ENCODE measurements at places on chromosomes 3 and 15. TPM values are rescaled to one million over a fixed set of nuclear protein-coding genes. Genes with fewer than 3 reads are reported as not detected.

GRCh38 chr15:96583671-96584070, 253.2 kb downstream of the NR2F2 start:
- no peak for ATAC-seq

- no peak for ATAC-seq
Observed at GRCh38 chr15:70906842-70907241, 14.2 kb downstream of the LRRC49 start.

GRCh38 chr3:129417326-129417725, 11.1 kb downstream of the EFCAB12 start:
- ATAC-seq = no peak

DNA sequence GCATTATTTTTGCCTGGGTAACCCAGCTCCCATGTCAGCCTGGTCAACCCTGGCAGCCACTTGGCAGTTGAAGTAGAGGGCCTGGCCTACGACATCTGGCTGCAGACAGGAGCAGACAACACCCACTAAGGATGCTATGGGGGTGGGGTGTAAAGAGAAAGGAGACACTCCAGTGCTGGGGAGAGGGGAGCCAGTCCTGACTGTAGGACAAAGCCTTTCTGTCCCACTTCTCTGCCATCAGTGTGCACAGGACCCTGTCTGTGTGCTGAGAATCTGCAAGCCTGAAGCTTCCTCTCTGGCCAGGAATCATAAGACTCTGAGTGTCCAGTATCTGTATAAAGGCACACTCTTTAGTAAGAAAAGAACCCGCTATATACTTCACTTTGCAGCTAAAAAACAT, 96.3 kb upstream of the CHRM5 start:
- ATAC-seq = no peak

GRCh38 chr15:57337868-57338411, 38.4 kb upstream of the CGNL1 start:
- ATAC-seq = peak; percentile 33

DNA sequence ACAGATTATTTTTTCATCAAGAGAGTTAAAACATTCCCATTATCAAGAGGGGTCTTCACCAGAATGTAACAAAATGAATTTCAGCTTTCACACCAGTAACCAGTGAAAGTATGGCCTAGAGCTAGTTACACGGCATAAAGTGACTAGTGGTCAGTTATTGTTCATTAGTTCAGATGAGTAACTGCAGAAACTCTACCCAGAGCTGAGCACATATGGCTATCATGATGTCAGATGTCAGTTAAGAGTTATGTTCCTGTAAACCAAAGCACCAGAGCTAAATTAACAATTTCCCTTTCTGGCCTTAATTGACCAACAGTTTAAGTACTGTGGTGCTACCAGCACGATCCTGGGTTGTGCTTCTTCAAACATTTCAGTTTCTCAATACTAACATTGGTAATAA, 6.6 kb upstream of the MRPS25 start:
- no peak for ATAC-seq

- no peak for ATAC-seq
Observed at GRCh38 chr15:69515508-69515907, 62.9 kb downstream of the RPLP1 start.

DNA sequence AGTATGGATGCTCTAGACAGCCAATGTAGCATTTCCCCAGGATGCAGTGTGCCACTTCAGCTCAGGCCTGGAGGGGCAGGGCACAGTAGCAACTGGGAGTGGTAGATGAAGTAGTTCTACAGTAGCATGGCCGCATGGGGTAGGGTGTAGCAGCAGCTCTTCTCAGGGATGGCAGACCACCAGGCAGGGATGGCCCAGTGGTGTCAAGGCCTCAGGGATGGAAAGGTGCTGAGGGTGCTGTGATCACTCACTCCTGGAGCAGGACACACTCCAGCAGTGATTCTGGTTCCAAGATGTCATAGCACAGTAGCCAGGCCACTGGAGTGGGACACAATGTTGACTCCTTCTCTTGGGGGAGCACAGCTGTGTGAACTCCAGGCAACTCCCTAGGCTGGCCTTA, 210.9 kb upstream of the LYSMD4 start:
- ATAC-seq = no peak

DNA sequence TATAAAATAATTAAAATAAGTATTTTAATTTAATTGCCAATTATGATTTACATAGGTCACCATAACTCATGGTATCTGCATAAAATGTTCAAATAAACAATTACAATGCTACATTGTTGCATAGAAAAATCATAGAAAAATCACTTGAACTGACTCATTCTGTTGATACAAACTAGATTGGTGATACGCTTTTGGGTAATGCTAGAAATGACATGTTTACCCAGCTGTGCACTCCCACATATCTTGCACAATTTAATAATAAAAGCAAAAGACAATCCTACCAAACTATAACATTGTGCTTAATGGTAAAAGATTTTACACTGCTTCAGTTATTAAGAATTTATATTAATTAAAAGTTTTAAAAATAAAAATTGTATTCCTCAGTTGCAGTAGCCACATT, 45.8 kb upstream of the FBXL22 start:
- no peak for ATAC-seq

- ATAC-seq = no peak
Observed at GRCh38 chr3:176839466-176839865, 357.8 kb downstream of the TBL1XR1 start.

GRCh38 chr3:49017971-49018706, at the start of gene DALRD3:
TSS of gene DALRD3 (minus strand) at chr3:49018580. CDS start at chr3:49018564, 16 bp downstream.
- ATAC-seq = peak; percentile 36

DNA sequence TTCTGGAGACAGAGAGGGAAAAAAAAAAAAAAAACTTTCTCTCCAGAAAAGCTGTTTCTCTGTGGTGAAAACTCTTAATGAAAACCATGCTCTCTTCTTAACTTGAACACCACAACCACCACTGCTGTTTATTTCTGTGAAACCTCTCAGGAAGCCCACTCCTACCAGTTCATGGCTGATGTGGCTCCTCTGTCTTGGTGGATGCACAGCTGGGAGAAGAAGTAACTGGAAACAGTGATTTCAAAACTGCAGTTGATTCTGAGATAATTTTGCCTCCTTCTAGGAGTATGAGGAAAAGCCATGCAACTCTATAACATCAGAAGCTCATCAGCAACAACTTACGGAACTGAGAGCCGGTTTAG, 40.2 kb upstream of the PYGO1 start:
- no peak for ATAC-seq

- no peak for ATAC-seq
Observed at GRCh38 chr3:85571835-85572234, 613.0 kb downstream of the CADM2 start.

Gene CYP11A1
- not detected for total RNA-seq

Gene ECE2
- total RNA-seq = not detected

Gene SERINC4
- 0.70 TPM for total RNA-seq

All from motor neuron (in vitro differentiated cells).